ENCODE measurements at places on chromosomes 6 and 20. TPM values are rescaled to one million over a fixed set of nuclear protein-coding genes. Genes with fewer than 3 reads are reported as not detected.

The ID4 gene
- 0.80 TPM for total RNA-seq

The OLIG3 gene
- total RNA-seq: not detected

The CCDC170 gene
- total RNA-seq: 0.07 TPM

The ADGRF1 gene
- total RNA-seq: 0.04 TPM

The BACH2 gene
- total RNA-seq: 0.67 TPM

The AKAP12 gene
- total RNA-seq: 196 TPM

The CCM2L gene
- total RNA-seq: 0.22 TPM

The PACSIN1 gene
- total RNA-seq: 0.06 TPM

The VTA1 gene
- 46.9 TPM for total RNA-seq

The TSBP1 gene
- not detected for total RNA-seq

The COQ3 gene
- 10.7 TPM for total RNA-seq

The HLA-DQB1 gene
- not detected for total RNA-seq

The BANF2 gene
- total RNA-seq: not detected

The AMD1 gene
- 189 TPM for total RNA-seq

The RIPOR3 gene
- not detected for total RNA-seq

The NQO2 gene
- 68.2 TPM for total RNA-seq

The SLC17A1 gene
- not detected for total RNA-seq

The PHACTR1 gene
- not detected for total RNA-seq

The OVOL2 gene
- total RNA-seq: 0.35 TPM

The LTB gene
- total RNA-seq: 0.32 TPM

The ARFGEF3 gene
- 0.63 TPM for total RNA-seq

The CFAP206 gene
- total RNA-seq: 0.31 TPM

The POU3F2 gene
- total RNA-seq: not detected

The CARMIL1 gene
- total RNA-seq: 10.3 TPM

The TUBB2B gene
- total RNA-seq: 16.9 TPM

The STMND1 gene
- total RNA-seq: not detected

The LAMA2 gene
- total RNA-seq: 0.48 TPM

The IMPG1 gene
- total RNA-seq: not detected

The ZSWIM1 gene
- 7.0 TPM for total RNA-seq

The EPB41L1 gene
- total RNA-seq: 60.7 TPM

The C20orf204 gene
- total RNA-seq: 0.29 TPM

Measured in A549 treated with dexamethasone at 1 μM for 4 hours (cell line).